ENCODE measurements at places on chromosomes 3 and 15.
A peak's percentile ranks its signal among the peaks of the same experiment; 100 is the strongest.

- DNase-seq: no peak
Measured at GRCh38 chr3:177322881-177323280, 125.6 kb upstream of the TBL1XR1 start.

DNA sequence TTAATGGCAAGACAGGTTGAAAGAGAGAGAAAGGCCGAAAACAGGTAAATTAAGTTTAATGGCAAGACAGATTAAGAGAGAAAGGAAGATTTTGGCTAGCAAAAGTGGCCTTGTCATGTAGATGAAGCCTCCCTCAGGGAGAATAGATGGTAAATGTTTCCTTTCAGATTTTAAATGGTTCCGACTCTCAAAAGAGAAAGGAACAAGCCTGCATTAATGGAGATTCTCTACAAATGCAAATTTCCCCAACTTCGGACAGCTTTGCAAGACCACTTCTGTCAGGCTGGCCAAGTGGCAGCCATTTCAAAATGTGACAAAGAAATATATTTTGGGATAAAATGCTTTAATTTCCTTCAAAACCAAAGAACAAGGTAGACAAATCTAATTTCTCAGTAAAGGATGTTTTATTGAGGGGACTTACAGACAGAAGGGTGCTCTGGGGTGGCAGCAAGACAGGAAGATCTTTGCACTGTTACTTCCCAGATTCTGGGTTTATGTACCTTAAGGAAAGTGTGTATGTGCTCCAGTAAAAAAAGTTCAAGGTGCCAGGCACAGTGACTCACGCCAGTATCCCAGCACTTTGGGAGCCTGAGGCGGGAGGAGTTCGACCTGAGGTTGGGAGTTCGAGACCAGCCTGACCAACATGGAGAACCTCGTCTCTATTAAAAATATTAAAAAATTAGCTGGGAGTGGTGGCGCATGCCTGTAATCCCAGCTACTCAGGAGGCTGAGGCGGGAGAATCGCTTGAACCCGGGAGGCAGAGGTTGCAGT is 626.3 kb upstream of the NAALADL2 start:
- no peak for DNase-seq

DNA sequence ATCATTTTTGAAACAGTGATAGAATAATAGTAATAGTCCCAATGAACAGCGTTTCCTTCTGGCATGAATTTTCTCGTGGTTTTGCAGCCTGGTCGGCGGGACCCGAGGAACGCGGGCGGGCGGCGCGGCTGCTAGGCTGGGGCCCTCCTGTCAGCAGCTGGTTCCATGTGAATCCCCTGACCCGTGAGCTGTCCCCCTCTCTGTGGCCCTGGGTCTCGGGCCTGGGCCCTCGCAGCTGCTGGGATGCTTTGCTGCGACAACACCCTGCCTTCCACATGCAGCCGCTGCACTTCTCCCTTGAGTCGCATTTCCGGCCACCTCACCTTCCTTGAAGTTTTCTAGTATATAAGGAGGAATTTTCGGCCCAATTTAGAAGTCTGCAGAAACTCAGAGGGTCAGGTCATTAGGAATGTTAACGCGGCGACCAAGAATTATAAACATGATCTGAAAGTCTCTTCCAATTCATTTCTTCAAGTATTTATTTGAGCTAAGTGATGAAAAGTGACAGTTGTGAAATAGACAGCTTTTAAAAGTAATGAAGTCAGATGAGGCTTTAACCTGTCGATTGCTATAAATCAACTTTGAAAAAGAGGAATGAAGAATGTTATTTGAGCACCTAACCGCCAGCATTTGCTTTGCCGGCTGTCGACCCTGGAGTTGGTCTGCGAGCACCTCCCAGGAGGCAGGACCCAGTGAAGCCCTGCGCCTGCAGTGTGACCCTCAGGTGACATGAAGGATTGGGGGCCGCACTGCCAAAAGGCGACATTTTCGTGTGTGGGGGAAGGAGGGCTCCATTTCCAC is 27.7 kb downstream of the NR2F2 start:
- no peak for DNase-seq

DNA sequence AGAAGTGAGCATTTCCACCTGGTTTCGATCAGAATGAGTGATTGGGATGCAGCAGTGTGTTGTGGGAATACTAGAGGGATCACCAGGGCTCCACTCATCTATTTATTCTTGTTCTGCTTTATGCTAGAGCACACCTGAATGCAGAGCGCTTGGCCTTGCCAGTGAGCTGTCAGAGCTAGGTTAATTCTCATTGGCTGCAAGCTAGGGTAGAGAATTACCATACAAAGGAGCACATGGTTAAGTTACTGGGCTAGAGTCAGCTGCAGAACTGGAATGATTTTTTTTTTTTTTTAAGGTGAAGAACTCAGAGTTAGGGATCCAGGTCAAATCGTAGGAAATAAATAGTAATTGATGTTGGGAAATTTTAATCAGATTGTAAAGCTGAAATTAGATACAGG is 8.8 kb downstream of the EIF2AK4 start:
- no peak for DNase-seq

GRCh38 chr3:172138792-172139507 is 99.6 kb downstream of the FNDC3B start:
- peak; percentile 33 for DNase-seq

DNA sequence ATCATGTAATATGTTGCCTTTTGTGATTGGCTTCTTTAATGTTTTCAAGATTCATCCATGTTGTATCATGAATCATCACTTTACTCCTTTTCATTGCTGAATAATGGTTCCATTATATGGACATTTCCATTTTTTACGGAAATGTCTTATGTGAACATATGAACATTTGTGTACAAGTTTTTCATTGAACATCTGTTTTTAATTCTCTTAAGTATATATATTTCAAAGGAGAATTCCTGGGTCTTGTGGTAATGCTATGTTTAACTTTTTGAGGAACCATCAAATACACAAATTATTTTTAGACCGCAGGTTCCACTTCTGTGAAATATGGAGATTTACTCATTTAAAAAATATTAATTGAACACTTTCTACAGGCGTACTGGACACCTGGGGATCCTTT is 85.7 kb downstream of the ARIH1 start:
- no peak for DNase-seq

DNA sequence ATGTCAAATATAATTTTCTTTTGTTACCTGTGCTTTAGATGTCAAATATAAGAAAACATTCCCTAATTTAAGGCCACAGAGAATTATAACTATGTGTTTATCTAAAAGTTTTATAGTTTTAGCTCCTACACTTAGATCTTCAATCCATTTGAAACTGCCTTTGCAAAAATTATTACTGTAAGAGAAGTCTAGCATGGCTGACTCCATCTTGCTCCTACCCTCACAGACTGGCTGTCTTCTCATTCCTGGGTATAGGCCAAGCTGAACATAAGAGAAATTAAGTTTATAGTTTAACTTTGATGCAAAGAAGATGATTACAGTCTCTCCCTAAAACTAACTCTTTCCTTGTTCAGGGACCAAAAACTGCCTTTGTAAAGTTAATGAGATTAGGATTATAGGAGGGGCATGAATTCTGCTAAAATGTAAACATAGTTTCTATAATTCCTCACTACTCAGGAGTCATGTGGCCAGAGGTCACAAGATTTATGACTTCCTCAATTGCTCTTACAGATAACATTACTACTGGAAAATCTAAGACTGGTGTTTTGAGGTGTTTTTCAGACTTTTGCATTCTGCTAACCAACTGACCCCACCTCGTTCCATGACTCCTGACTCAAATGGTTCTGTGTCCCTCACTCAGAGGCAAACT is 184.0 kb downstream of the BCHE start:
- no peak for DNase-seq

GRCh38 chr3:105905328-105905727 is 36.5 kb upstream of the CBLB start:
- DNase-seq: no peak
